NCI-H446 treated with DMSO at 0.1 percent for 48 hours (cell line): ENCODE measurements at places on chromosomes 2 and 18.

- no peak for DNase-seq
Observed at GRCh38 chr2:24779116-24779515, 14.1 kb downstream of the PTRHD1 start.

GRCh38 chr2:112705575-112705974, 15.2 kb upstream of the NT5DC4 start:
- no peak for DNase-seq

GRCh38 chr18:24678626-24679025, 218.2 kb downstream of the HRH4 start:
- no peak for DNase-seq

DNA sequence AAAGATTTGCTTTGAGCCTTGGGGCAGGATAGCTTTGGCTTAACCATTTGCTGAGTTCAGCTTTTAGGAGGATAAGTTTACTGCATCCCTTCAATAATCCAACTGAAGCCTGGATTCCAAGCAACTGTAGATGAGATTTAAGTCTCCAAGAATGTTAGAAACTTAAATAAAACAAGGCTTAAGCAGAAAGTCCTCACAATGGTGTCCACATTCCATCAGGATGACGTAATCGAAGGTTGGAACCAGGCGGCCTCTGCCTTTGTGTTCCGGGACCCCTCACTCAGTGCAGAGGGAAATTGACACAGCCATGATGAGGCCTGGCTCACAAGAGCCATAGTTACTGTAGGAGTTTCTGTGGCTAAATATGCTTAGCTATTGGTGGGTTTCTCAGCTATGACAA, 260.4 kb downstream of the LPIN1 start:
- no peak for DNase-seq
